ENCODE measurements at places on chromosomes 3 and 15.

- DNase-seq: peak; percentile 79
These were observed 64.5 kb downstream of the KLHL25 start for GRCh38 chr15:85730001-85730820.

- no peak for DNase-seq
These were observed 3.5 kb upstream of the MNS1 start for GRCh38 chr15:56468401-56468800.

- no peak for DNase-seq
These were observed 425 bp upstream of the FYTTD1 start for GRCh38 chr3:197749315-197749600.

- DNase-seq: no peak
These were observed 29.7 kb upstream of the FBLN2 start for GRCh38 chr3:13519006-13519791.

GRCh38 chr3:185058796-185059195 is 94.1 kb downstream of the C3orf70 start:
- DNase-seq: no peak

GRCh38 chr3:39136533-39137434 is 16.6 kb downstream of the CSRNP1 start:
- no peak for DNase-seq

GRCh38 chr3:134666466-134666865 is 15.6 kb upstream of the KY start:
- DNase-seq: peak; percentile 12

GRCh38 chr15:61106044-61106834 is 122.9 kb downstream of the RORA start:
- DNase-seq: no peak

DNA sequence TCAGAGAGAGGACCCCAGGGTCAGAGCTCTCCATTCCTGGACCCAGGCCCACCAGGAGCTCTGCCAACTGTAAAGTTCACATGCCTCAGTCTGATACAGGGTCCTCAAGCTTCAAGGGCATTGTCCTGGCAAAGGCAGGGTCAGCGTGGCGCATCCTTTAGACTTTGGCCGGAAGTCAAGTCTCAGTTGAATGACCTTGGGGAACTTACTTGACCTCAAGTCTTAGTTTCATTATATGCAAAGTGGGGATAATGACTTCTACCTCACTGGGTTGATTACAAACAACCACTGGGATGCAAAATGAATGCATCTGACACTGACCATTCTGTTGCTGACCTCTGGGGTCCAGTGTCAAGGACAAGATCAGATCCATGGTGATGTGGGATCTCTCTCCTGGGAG is 70.6 kb upstream of the CTSH start:
- DNase-seq: no peak

DNA sequence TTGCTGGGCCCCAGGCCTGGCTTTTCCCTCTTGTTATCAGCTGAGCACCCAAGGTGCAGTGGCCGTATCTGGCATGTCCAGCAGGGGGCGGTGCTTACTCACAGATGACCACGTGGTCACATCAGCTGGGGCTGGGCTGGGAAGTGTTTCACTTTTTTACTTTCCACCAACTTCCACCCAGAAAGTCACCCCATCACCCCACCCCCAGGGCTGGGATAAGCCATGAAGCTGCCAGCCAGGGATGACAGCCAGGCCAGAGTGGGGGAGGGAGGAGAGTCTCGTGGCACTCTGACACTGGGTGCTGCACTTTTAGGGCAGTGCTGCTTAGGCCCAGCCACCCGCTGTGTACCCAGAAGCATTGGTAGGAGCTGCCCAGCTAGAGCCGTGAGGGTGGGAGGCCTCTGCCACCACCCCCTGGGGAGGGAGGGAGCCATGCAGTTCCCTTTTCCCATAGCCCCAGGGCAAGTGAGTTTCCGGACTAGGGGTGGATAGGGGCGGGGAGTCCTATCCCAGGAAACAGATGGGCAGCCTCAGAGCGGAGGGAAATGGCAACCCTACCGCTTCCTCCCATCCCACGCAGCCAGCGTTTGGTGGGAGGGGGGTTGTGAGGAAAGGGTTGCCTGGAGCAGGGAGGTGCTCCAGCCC is 6.1 kb downstream of the PPCDC start:
- DNase-seq: peak; percentile 83

- DNase-seq: peak; percentile 41
These were observed 38.8 kb upstream of the MLF1 start for GRCh38 chr3:158532099-158532734.

DNA sequence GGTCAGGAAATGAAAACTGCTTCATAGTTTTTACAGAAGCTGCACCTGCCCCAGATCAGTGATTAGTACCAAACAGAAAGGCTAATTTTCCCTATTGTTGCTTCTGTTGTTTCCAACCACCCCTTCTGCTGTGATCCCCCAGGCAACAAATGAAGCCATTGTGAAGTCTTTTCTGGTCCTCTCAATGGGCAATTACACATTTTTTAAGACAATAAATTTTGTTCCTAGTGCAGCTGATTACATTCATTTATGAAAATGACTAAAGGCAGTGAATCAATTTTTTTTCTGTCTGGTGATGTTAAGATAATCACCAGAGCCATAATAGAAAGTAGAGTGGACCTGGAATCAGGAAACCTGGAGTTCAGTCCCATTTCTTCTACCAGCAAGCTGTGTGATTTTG is 32.7 kb downstream of the GLDN start:
- DNase-seq: no peak

DNA sequence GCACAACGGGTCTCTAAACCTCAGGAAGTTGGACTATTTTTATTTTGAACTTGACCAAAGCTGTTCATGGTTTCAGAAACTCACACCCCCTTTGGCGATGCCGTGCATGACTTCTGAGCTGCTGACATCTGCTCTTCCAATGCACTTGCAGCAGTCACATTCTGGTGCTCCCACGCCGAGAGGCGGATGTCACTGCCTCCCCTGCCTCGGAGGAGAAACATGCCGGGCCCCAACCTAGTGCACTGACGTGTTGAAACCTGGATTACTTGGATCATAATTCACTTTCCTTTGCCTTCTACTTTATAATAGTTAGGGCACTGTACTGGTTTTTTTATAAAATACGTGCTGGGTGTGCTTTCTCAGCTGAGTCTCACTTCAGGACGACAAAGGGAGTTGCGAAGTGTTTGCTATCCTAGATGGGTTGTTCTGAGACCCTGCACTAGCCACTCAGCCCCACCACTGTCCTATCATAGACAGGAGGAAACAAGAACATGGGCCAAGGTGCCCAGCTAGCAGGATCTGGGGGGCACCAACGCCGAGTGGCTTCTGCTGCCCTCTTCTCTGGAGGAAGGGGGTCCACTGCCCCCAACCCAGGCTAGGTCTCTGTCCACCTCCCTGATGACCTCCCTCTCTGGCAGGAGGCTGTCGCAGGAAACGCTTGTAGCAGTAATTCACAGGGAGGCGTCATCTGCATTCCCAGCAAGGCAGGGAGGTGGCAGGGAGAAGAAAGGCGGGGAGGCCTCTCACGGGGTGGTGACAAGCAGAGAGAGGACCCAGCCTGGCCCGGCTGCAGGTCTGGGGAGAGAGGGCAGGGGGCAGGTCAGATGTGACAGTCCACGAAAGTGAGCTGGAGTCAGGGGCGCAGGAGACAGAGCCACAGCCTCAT is 158.8 kb upstream of the IQSEC1 start:
- no peak for DNase-seq

GRCh38 chr3:151213881-151214280 is 10.9 kb upstream of the GPR171 start:
- DNase-seq: no peak

DNA sequence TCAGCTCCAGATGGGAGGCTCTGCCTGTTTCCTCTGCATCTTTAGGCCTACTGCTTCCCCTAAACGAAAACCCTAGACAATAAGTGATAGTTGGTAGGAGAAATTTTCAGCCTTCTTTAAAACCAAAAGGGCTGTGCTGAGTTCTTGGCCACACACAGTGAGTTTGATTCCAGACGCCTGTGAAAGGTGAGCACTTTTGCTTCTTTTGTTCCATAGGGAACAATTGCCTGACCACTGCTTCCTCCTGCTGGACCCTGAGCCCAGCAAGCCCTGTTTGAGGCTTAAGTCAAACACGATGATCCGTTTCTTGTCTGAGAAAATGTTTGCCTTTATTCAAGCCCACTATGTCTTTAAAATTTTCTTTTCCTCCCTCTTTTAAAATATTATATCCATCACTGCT is 493.9 kb downstream of the ZIC1 start:
- no peak for DNase-seq

DNA sequence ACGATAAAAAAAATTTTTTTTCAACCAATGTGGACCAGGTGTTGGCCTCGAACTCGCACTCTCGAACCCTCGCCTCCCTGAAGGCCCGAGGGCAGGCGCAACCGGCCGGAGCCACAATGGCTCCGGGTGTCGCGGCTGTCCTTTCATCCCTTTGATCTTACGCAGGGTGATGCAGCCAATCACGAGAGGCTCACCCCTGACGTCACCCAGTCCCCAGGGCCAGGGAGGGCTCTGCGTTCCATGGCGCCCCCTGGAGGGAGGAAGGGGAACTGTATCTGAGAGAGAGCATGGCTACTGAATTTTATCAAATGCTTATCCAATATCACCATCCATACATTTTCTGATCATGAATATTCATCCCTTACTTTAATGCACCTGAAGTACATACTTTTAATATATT is 15.4 kb upstream of the GMNC start:
- no peak for DNase-seq

DNA sequence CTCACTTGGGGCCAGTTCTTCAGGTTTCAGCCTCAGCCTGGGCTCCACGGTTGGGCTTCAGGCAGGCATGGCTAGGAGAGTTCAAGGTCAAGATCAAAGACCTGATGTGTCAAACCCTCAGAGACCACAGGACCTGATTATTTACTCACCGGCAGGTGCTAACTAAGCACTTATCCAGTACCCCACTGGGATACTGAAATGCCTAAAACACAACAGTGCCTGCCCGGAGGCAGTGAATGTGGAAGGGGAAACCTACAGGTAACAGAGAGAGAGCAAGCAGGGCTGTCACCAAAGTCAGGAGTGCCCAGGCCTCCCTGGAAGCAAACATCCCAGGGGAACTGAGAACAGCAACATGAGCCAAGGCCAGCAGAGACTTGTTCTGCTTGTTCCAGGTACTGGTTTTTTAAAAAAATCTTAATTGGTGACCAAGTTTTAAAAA is 6.7 kb downstream of the IDH2 start:
- no peak for DNase-seq

DNA sequence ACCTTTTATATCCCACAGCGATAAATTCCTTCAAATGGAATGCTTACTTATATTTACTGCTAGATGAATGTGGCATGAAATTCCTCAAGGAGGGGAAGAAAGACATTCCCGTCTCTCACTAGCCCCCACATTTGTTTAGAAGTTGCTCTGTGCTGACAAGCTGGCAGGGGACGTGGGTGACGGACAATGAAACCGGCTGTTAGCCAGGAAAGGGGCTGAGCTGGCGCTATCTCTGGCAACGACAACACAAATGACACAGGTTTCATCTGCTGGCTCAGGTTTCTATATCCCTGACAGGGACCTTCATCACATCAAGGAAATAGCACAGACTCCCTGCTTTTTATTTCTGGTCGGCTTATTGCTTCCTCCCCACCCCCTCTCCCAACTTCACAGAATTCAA is 15.8 kb downstream of the RUVBL1 start:
- no peak for DNase-seq

DNA sequence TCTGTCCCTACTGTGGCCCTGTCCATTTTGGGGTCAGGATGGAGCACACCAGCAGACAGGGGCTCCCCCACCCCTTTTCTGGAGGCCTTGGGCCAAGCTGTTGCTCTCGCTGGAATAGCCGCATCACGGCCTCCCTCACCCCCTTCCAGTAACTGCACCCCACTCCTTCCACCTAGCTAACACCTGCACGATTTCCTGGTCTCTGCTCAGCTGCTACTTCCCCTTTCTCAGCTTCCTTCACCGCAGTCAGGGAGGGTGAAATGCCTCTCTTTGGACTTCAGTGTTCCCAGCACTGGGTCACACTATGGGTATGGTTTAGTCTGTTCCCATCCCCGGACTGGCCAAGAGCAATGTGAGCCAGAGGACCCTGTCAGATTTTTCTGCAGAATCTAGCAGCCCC is 400.2 kb downstream of the MCTP2 start:
- no peak for DNase-seq

DNA sequence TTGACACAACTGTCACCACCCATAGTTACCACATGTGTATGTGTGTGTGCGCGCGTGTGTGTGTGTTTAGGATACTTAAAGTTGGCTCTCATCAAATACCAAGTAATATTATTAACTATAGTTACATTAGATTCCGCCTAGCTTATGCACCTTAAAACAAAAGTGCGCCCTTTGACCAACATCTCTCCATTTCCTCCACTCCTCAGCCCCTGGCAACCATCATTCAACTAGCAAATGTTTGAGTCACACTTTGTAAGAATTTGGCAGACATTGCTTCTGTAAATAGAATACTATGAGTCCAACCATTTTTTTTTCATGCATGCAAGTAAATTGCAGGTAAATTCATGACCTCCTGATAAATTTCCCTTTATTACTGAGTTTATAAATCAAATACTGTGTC is 169.3 kb downstream of the GBE1 start:
- no peak for DNase-seq

GRCh38 chr3:143247073-143247472 is 127.5 kb downstream of the CHST2 start:
- no peak for DNase-seq

Measured in G401 (cell line).